GM12891 (cell line): ENCODE measurements at places on chromosomes 5 and 9.

DNA sequence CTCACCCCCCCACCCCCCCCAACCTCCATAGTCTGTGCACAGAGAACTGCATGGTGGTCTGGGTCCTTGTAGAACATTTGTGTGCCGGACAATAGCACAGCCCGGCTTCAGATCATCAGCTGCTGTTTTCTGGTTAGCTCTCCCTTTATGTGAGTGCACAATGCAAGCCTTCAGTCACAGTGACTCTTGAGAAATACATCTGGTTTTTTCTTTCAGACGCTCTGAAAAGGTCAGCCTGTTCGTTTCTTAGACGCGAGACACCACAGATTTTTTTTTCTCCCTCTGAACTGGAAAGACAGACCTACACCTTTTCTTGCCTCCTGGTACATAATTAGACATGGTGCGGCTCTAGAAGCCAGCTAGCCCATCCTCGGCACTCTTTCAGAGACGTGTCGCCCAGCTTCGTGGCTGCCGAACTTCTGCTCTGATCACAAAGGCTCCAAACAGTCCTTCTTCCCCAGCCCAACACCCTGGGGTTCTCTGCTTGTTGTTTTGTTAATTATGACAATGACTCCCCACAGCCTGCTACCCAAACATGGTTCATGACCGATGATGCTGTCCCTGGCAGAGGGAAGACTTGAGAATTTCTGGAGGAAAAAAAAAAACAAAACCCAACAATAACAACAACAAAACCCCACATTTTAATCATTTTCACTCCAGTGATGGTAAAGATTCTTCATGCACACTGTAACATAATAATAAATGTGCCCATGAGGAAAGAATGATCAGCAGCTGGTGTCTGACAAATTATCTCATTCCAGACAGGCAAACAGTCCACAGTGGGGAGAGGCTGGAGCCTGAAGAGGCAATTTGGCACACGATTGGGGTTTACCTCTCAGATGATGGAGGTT, 241.4 kb upstream of the ZNF462 start:
- no peak for DNase-seq

DNA sequence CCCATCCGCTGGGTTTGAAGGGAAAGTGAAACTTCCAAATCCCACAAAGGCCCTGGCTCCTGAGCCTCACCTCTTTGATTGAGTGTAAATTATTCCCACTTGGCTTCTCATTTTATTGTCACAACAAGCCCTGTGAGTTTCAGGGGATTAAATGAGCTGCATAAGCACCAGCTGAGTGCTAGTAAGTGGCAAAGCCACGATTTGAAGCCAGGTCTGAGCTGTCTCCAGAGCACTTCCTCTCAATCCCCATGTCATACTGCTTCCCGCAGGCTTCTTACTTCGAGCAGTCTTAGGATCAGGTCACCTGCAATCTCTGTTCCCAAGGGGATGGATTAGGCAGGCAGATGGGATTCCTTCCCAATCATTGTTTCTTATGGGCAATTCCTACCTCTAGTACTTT, 18.0 kb downstream of the RPS14 start:
- DNase-seq: no peak

DNA sequence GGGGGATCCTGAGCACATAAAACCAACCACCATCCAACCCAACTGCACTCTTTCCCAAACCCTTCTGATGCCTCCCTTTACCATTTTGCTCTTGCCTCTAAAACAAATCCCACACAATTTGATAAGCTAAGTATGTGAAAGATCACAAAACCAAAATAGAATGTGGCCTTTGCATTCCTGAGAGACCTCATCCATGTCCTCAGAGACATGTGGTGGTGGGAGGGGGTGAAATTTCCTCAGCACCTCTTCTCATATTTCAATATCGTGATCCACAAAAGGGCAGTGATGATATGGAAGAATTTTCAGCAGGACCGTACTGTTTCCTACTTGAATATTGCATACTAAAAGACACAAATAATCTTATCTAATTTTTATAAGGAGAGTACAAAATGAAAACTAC, 423.3 kb downstream of the TLE1 start:
- no peak for DNase-seq

GRCh38 chr5:168059131-168059530, 232.3 kb upstream of the WWC1 start:
- DNase-seq: no peak

- no peak for DNase-seq
Observed at GRCh38 chr9:38286357-38286756, 106.1 kb upstream of the ALDH1B1 start.

DNA sequence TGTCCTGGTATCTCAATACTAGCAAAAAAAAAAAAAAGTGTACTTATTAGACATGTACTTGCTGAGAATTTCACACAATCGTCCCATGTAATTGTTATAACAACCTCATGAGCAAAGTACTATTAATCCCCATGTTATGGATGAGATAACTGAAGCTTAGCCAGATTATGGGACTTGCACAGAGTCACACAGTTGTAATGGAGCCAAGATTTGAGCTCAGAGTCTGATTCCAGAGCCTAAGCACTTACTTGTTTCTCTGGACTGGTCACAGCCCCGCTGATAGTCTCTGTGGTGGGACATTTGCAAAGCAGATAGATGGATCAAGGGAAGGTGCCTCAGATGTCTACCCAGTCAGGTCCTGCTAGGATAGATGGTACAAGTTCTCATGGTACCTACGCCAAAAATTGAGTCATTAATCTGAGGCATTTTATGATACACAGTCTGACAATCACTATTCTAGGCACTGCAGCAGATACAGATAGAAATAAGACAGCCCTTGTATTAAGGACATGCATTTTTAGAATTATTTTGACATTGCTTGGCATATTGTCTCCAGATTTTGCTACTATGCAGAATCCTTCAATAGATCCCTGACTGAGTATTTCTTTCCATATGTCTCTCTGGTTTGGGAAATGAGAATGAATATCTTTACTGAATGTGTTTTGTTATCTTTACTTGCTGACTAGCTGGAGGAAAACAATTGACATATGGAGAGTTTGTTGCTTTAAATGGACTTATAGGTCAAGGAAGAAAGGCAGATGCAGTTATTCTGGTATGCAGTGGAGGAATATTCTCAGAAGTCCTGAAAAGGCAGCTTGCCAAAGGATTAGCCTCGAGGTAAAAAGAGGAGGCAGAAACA, 149.5 kb downstream of the ADAMTSL1 start:
- DNase-seq: no peak

- no peak for DNase-seq
Observed at GRCh38 chr5:72892846-72893245, 63.0 kb upstream of the FCHO2 start.

DNA sequence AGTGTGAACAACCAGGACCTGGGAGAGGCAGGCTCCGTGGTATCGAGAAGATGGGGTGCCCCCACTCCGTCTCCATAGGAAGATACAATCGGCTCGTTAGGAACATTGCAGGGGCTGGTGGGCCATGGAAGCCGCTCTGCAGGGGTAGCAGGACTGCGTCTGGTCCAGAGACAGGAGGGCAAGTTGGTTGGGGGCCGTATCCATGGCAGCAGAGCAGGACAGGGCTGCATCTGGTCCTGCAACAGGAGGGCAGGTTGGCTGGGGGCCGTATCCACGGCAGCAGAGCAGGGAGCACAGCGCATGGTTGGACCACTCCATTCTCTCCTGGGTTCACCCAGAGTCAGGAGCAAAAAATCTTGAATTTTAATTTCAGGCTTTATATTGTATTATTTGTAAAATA, 98.2 kb downstream of the ANKRD33B start:
- no peak for DNase-seq

DNA sequence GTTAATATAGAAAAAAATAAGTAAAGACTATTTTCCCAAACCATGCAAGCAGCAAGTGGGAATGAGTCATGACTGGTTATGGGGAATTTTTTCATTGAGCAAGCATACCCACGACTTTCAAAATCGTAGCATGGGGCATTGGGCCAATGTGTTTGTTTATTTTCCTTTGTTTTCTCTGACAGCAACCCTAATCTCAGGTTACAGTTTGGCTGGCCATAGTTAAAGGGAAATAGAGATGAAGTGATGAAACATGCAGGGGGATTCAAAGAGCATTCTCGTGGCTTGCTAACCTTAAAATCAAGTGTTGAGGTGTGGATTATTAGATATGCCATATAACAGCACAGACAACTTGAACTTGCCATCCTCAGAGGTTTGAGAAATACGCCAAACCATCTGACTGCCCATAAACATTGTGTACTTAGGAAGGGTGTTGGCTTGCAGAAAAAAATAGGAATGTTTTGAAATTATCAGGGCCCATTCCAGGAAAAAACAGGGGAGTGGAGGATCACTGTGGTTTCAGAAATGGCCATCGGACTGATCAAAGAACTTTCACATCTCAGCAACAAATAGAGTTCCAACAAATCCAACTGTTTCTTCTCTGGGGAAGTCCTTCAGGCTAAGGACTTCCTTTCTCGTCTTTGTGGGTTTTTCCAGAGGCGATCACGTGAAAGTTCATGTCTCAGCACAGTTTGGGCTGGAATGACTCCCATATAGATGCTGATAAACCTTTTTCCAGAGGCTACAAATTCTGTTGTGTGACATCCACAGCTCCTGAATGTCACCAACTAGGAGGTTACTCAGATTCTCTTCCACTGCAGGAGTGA, 259.1 kb downstream of the SYK start:
- DNase-seq: no peak

DNA sequence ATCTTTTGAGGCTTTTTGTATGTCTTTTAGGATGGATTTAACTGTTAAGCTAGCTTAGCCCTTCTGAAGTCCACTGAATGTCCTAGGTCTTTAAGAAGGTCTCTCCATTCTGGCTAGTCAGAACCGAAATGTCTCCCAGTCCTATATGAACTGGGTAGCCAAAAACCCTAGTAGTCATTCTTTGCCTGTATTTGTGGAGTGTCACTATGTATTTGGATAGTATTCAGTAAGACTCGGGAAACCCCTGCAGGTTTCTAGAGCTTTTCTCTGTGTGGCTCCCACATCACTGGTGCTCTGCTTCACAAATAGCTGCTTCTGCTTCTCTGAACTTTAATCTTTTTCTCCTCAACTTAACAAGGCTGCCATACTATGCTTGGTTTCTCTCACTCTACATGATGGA, 68.0 kb downstream of the RIC1 start:
- no peak for DNase-seq

- DNase-seq: no peak
Observed at GRCh38 chr5:144377207-144377606, 206.5 kb downstream of the KCTD16 start.

DNA sequence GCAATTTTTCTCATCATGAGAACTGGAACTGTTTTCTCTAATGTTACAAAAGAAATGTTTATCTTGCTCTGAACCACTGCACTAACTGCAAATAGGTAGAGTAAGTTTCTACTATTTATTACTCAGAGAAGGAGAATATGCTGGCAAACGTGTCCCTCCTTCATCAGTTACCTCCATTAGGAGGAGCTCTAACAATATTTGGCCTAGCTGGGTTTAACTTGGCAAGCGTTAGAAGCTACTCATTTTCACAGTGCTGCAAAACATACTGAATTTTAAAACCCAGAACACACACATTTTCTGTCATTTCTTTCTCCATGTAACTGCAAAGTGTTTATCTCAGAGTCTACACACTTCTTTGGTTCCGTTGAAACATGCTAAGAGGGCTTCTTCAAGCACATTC, 101.0 kb upstream of the GABRG2 start:
- no peak for DNase-seq

GRCh38 chr5:110376281-110376951, 350.1 kb downstream of the TMEM232 start:
- DNase-seq: no peak

GRCh38 chr9:115006660-115007059, 76.3 kb upstream of the TNFSF8 start:
- DNase-seq: no peak
